Sigmoid colon (tissue), 7 donors: ENCODE measurements at places on chromosomes 6 and 20. TPM values are rescaled to one million over a fixed set of nuclear protein-coding genes. Genes with fewer than 3 reads are reported as not detected.

GRCh38 chr6:148441454-148441911, 98.8 kb downstream of the SASH1 start:
- no peaks in the 10 kb centered on the region for H3K27me3 ChIP-seq
- H3K36me3 ChIP-seq: no peaks in the 10 kb centered on the region
- DNase-seq: no peak
- H3K4me1 ChIP-seq: no peaks in the 10 kb centered on the region
- peak overlapping the region; percentile 73 for H3K27ac ChIP-seq

GRCh38 chr6:110813338-110814101, 1.7 kb downstream of the CDK19 start:
- no peaks in the 10 kb centered on the region for H3K36me3 ChIP-seq
- H3K27ac ChIP-seq: peak overlapping the region; percentile 98
- H3K4me1 ChIP-seq: peaks cover 13% of the 10 kb centered on the region

DNA sequence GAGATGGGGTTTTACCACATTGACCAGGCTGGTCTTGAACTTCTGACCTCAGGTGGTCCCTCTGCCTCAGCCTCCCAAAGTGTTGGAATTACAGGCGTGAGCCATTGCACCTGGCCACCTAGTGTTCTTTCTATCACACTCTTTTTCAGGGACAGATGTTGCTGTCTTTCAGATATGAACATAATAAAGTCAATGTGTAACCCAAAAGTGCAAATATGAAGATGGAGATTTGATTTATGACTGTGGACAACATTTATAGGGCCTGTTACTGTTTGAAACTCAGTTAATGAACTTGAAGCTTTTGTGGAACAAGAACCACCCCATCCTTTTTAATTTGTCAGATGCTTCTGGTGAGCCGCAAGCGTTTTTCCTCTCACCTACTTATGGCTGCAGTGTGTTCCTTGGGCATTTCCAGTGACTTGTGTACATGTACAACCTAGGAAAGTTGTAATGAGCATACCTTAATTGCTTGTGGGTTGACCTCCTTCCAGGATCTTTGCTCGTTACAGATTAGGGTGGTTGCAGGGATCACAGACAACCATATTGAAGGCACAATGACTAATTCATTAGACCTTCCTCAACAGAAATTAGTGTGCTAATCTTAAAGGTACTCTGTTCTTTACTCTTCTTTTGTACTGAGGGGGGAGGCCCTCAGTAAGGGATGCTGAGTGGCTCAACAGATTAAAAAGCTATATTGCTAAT, 6.8 kb downstream of the TBPL1 start:
- H3K4me1 ChIP-seq: peaks cover 18% of the 10 kb centered on the region
- DNase-seq: no peak
- H3K36me3 ChIP-seq: no peaks in the 10 kb centered on the region
- H3K4me3 ChIP-seq: no peak overlapping the region
- H3K27me3 ChIP-seq: no peaks in the 10 kb centered on the region
- H3K27ac ChIP-seq: no peak overlapping the region

DNA sequence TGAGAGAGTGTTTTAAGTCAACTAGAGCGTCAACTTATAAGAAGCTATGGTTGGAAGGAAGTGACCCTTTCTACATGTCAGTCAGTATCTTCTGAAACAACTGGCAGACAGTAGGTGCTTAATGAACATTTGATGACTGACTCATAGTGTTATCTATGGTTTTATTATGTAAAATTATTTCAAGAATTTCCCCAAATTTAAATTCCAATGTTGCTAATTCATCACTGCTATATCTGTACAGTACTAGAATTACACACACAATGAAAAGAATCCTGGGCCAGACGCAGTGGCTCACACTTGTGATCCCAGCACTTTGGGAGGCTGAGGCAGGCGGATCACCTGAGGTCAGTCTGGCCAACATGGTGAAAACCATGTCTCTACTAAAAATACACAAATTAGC, 721.4 kb upstream of the FLRT3 start:
- DNase-seq: no peak
- H3K4me3 ChIP-seq: no peak overlapping the region
- no peaks in the 10 kb centered on the region for H3K27me3 ChIP-seq

DNA sequence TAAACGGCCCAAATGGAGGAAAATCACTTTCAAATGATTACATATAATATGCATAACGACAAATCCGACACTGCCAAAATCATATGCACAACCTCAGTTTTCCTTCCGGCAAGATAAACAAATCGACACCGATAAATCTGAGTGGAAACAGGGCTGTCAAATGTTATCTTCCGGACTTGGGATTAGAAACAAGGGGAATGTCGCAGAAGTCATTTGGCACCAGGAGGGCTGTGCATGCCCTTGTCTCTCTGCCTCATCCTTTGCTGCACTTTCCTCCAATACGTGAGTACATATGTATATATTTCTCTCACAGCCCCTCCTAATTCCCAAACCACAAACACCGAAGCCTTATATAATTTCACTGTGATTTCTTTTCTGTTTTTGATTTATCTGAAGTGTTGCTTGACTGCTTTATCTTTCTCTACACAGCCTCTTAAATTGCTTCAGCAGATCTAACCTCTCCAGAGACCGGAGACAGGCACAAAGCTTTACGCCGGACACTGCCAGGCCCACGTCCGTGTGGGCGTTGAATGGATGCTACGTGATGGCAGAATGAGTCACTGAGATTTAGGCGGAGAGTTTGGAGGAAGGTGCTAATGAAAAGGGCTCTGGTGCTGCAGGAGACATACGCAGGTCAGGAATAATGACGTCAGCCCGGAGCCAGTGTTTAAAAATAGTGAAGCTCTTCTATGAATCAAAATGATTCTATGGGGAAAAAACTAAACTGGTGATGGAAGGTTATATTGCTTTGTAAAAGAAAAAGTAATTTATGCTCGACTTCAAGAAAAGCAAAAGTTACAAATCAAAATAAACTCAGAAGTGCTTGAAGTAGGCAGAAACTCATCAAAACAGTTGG, 21.0 kb upstream of the PRELID3B start:
- no peaks in the 10 kb centered on the region for H3K27me3 ChIP-seq
- DNase-seq: peak; percentile 84
- no peaks in the 10 kb centered on the region for H3K36me3 ChIP-seq
- H3K27ac ChIP-seq: peak overlapping the region; percentile 50
- H3K4me1 ChIP-seq: no peaks in the 10 kb centered on the region
- H3K4me3 ChIP-seq: no peak overlapping the region

DNA sequence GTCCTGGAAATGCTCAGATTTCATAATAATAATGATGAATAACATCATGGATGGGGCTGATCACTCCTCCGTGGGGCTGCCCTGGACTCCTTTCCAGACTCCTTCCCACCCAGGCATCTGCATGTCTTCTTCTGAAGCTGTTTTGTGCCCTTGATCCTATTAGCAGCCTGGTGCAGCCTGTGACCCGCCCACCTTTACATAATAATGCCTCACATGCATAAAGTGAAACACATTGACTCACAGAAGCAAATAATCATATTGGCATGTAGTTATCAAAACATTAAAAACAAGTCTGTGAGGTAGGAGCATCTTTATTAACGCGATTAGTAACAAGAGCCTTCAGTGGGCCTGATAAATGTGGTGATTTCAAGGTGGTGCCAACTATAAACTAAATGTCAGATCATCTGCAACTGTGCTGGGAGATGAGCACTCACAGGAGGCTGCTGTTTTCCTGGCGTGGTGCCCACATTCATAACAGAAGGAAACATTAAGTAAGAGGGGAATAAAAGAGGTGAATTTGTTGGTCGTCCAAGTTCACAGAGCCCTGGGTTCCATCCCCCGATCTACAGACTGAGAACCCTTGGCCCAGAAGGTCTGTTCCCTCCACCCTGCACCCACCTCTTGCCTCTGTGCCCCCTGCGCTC, 344.7 kb downstream of the CDH4 start:
- no peaks in the 10 kb centered on the region for H3K36me3 ChIP-seq
- H3K4me3 ChIP-seq: no peak overlapping the region
- no peak overlapping the region for H3K27ac ChIP-seq

GRCh38 chr6:110101885-110102284, 77.6 kb downstream of the WASF1 start:
- peaks cover 4% of the 10 kb centered on the region for H3K36me3 ChIP-seq
- no peaks in the 10 kb centered on the region for H3K27me3 ChIP-seq
- H3K4me3 ChIP-seq: no peak overlapping the region
- H3K4me1 ChIP-seq: peaks cover 6% of the 10 kb centered on the region

DNA sequence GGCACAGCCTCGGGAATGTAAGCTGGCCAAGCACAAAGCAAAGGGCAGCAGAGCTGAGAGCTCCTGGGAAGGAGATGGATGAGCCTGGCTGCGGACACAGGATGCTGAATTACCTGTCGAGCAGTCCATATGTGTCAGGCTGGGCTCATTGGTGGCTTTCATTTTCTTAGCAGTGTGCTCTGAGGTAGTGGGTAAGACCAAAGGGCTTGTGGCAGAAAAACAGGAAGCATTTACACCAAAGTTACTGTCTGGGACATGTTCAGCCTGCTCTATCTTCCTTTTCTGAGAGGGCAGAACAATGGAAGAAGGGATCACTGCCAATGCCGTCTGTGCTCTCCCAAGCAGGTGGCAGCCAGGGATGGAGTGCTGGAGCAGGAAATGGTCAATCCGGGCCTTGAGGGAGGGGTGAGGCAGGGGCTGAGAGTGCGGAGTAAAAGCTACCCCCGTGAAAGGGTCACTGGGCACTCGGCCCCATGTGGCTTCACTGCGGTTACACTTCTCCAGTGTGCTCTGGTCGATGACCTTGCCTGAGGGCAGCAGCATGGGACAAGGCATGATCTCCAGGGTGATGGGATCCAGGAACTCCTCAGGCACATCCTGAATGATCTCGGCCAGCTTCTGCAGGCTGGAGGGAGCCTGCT, 36.9 kb upstream of the AVP start:
- H3K27me3 ChIP-seq: no peaks in the 10 kb centered on the region
- H3K27ac ChIP-seq: no peak overlapping the region
- H3K4me3 ChIP-seq: no peak overlapping the region

GRCh38 chr20:16295534-16295933, 277.7 kb downstream of the KIF16B start:
- no peak for DNase-seq
- H3K4me3 ChIP-seq: no peak overlapping the region
- H3K36me3 ChIP-seq: no peaks in the 10 kb centered on the region
- H3K4me1 ChIP-seq: no peaks in the 10 kb centered on the region

GRCh38 chr6:166469426-166469961, 86.8 kb upstream of the MPC1 start:
- H3K27ac ChIP-seq: no peak overlapping the region
- H3K27me3 ChIP-seq: no peaks in the 10 kb centered on the region
- H3K36me3 ChIP-seq: peaks cover 18% of the 10 kb centered on the region
- no peak overlapping the region for H3K4me3 ChIP-seq

GRCh38 chr6:121510568-121511177, 75.2 kb downstream of the GJA1 start:
- no peak overlapping the region for H3K4me3 ChIP-seq
- H3K36me3 ChIP-seq: no peaks in the 10 kb centered on the region
- no peak for DNase-seq
- peak overlapping the region; percentile 67 for H3K27ac ChIP-seq

- peaks cover 60% of the 10 kb centered on the region for H3K4me1 ChIP-seq
- no peak for DNase-seq
- no peak overlapping the region for H3K27ac ChIP-seq
Measured at GRCh38 chr6:154499855-154500589, 10.5 kb downstream of the CNKSR3 start.

BANF2 gene
- not detected for total RNA-seq

MBOAT1 gene
- 10.7 TPM for total RNA-seq

ZNF165 gene
- 1.8 TPM for total RNA-seq

KIF3B gene
- 16.4 TPM for total RNA-seq
